Type B pancreatic cell (in vitro differentiated cells): ENCODE measurements at places on chromosomes 11 and 22. TPM values are rescaled to one million over a fixed set of nuclear protein-coding genes. Genes with fewer than 3 reads are reported as not detected.

DNA sequence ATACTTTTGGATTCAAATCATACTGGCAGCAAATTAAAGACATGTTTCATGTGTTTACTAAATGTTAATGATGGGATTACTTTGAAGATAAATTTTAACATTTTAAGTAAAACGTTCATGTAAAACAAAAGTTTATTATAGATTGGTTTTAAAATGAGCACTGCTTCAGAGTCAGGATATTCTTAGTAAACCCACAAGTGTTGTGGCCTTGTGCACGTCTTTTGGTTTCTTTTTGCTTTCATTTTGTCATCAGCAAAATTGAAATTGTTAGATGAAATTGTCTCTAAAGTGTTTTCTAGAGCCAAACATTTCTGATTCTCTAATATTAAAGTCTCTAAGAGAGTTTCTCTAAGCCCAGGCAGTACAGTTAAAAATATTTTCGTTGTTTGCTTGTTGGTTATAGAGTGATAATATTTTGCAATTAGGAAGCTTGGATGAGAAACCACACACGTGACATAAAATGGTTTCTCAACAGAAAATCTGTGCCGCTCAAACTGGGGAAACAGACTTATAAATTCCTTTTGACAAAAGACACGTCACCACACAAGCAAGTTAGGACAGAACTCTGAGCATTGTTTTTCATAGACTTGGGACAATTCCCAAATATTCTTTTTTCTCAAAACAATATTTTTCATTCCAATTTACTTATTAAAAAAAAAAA, 164.4 kb downstream of the TEAD1 start:
- no peaks in the 10 kb centered on the region for H3K27me3 ChIP-seq
- peaks cover 17% of the 10 kb centered on the region for H3K36me3 ChIP-seq
- peaks cover 61% of the 10 kb centered on the region for H3K4me1 ChIP-seq
- H3K27ac ChIP-seq, result no peak overlapping the region
- no peak for DNase-seq

DNA sequence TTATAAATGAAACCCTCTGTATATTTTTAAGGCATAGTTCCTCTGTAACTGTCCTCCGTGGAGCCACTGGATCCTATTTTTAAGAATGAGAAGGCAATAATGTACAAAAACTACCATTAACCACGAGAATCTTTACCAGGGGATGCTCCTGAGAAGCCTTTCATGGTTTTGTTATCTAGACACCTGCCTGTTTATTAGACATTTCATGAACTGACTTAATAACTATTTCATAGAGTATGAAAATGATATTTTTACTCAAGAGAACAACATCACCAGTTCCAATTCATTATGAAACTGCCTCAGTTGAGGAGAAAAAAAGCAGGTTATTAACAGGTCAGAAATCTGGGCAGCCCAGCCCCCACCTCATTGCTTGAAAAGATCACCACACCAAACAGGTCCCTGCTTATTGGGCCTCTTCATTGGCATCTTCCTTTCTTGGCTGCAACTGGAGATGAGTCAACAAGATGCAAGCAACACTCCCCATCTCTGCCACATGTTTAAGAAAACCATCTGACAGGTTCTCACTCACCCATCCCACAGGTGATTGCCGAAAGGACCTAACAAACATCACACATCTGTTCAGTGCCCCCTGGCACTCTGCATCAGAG, 27.8 kb downstream of the ETS1 start:
- no peaks in the 10 kb centered on the region for H3K4me1 ChIP-seq
- H3K4me3 ChIP-seq, result no peak overlapping the region
- peaks cover 5% of the 10 kb centered on the region for H3K36me3 ChIP-seq
- DNase-seq, result no peak
- H3K27me3 ChIP-seq, result peaks cover 11% of the 10 kb centered on the region

The RFPL1 gene
- total RNA-seq, result not detected in 2 replicates

The ACTN3 gene
- total RNA-seq, result 0.57 and 2.6 TPM in 2 replicates

GRCh38 chr11:79054636-79055035, 386.2 kb downstream of the TENM4 start:
- DNase-seq, result no peak
- H3K27me3 ChIP-seq, result no peaks in the 10 kb centered on the region
- no peak overlapping the region for H3K4me3 ChIP-seq

GRCh38 chr11:110955776-110956175, 243.5 kb upstream of the ARHGAP20 start:
- H3K27ac ChIP-seq, result no peak overlapping the region
- no peaks in the 10 kb centered on the region for H3K27me3 ChIP-seq
- H3K4me1 ChIP-seq, result peaks cover 32% of the 10 kb centered on the region

DNA sequence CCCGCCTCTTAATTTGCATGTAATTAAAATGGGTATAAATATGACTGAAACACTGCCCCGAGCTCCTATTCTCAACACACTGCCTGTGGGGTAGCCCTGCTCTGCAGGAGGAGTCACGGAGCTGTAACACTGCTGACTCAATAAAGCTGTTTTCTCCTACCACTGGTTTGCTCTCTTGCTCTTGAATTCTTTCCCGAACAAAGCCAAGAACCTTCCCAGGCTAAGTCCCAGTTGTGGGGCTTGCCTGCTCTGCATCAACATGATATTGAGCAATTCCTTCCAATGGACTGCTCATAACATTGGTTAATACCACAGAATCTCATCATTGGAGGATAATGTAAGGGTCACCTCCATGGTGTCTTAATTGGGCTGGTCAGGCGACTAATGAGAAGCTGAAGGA, 114.4 kb downstream of the FBXO7 start:
- H3K4me3 ChIP-seq, result no peak overlapping the region
- peaks cover 3% of the 10 kb centered on the region for H3K36me3 ChIP-seq
- no peak for DNase-seq
- H3K4me1 ChIP-seq, result peaks cover 8% of the 10 kb centered on the region

- H3K4me1 ChIP-seq, result peaks cover 4% of the 10 kb centered on the region
- H3K27me3 ChIP-seq, result peaks cover 16% of the 10 kb centered on the region
- H3K27ac ChIP-seq, result no peak overlapping the region
- H3K4me3 ChIP-seq, result no peak overlapping the region
- no peaks in the 10 kb centered on the region for H3K36me3 ChIP-seq
Measured at GRCh38 chr22:37275622-37276021, 6.7 kb upstream of the CYTH4 start.

- no peaks in the 10 kb centered on the region for H3K4me1 ChIP-seq
- H3K36me3 ChIP-seq, result no peaks in the 10 kb centered on the region
Measured at GRCh38 chr11:133618544-133618943, 86.2 kb upstream of the OPCML start.

- no peak for DNase-seq
- no peaks in the 10 kb centered on the region for H3K4me1 ChIP-seq
- no peaks in the 10 kb centered on the region for H3K27me3 ChIP-seq
- H3K27ac ChIP-seq, result no peak overlapping the region
Measured at GRCh38 chr11:1952806-1953482, 5.8 kb downstream of the MRPL23 start.

The BATF2 gene
- total RNA-seq, result 1.0 TPM in 2 replicates

The DDX6 gene
- 146 and 183 TPM in 2 replicates for total RNA-seq

GRCh38 chr11:63534076-63534475, 2.5 kb upstream of the PLAAT4 start:
- peak overlapping the region; percentile 43 for H3K4me3 ChIP-seq
- no peaks in the 10 kb centered on the region for H3K36me3 ChIP-seq
- peak overlapping the region; percentile 84 for H3K27ac ChIP-seq
- H3K4me1 ChIP-seq, result peaks cover 45% of the 10 kb centered on the region

DNA sequence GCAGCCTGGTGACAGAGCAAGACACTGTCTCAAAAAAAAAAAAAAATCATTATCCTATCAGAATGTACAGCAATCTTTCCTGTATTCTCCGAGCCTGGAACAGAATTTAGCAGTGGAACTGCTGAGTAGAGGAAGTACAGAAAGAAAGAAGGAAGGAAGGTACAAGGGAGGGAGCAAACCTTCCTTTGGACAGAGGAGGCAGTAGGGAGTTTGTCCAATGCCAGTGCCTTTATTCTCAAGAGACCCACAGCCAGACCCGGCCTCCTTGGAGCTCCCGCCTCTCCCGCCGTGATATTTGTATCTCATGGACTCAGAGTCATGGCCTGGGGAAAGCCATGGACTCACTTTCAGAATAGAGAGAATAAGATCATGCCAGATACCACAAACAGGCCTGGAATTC, 37.7 kb upstream of the LRRC55 start:
- peak overlapping the region; percentile 3 for H3K27ac ChIP-seq
- peaks cover 3% of the 10 kb centered on the region for H3K27me3 ChIP-seq
- H3K36me3 ChIP-seq, result no peaks in the 10 kb centered on the region
- H3K4me1 ChIP-seq, result no peaks in the 10 kb centered on the region

The SAA4 gene
- not detected in 2 replicates for total RNA-seq

The ZPR1 gene
- 41.2 and 57.0 TPM in 2 replicates for total RNA-seq

GRCh38 chr11:107722662-107723061, 10.8 kb upstream of the SLN start:
- no peaks in the 10 kb centered on the region for H3K36me3 ChIP-seq
- no peak overlapping the region for H3K27ac ChIP-seq
- no peaks in the 10 kb centered on the region for H3K4me1 ChIP-seq
- H3K27me3 ChIP-seq, result peaks cover 25% of the 10 kb centered on the region
- H3K4me3 ChIP-seq, result no peak overlapping the region

DNA sequence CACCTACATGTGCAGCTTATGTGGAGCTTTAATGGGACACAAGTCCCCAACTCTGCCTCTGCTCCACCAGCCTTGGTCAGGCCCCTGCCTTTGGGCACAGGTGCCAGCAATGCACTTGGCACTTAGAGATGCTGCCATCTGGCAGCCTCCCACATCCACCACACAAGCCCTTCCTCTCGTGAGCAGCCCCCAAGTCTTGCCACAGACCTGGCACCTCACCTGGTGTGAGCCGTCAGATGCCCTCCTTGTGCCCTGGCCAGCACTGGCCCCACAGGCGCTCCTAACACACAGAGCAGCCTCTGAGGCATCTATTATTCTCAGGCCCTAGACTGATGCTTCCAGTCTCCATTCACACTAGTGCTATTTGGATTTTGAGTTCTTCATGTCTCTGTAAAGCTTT, 24.5 kb upstream of the SERPIND1 start:
- no peaks in the 10 kb centered on the region for H3K27me3 ChIP-seq
- no peaks in the 10 kb centered on the region for H3K4me1 ChIP-seq
- H3K36me3 ChIP-seq, result peaks cover 4% of the 10 kb centered on the region
- H3K4me3 ChIP-seq, result no peak overlapping the region
- DNase-seq, result no peak

DNA sequence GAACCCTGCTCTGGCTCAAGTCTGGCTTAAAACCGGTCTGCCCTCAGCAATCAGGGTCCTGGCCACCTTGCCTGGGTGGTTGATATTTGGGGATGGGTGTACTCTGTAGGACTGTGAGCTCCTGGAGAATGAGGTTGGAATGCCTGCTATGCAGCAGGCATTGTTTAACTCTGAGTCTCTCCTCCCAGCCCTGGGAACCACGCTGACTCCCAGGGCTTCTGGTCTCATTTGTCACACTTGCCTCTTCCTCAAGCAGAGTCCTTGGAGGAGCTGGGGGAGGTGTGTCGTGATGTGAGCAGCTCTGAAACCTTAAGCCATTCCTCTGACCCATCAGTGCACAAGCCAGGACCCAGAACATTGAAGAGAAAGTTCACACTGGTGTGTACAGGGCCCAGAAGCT, 340.1 kb downstream of the MN1 start:
- no peak for DNase-seq
- peak overlapping the region; percentile 80 for H3K27ac ChIP-seq
- H3K4me1 ChIP-seq, result peaks cover 29% of the 10 kb centered on the region
- H3K36me3 ChIP-seq, result peaks cover 3% of the 10 kb centered on the region
- H3K4me3 ChIP-seq, result peak overlapping the region; percentile 15
- peaks cover 28% of the 10 kb centered on the region for H3K27me3 ChIP-seq

GRCh38 chr22:43501878-43502277, 90.1 kb downstream of the MPPED1 start:
- no peaks in the 10 kb centered on the region for H3K36me3 ChIP-seq
- no peak for DNase-seq
- H3K27me3 ChIP-seq, result no peaks in the 10 kb centered on the region
- H3K4me1 ChIP-seq, result no peaks in the 10 kb centered on the region

DNA sequence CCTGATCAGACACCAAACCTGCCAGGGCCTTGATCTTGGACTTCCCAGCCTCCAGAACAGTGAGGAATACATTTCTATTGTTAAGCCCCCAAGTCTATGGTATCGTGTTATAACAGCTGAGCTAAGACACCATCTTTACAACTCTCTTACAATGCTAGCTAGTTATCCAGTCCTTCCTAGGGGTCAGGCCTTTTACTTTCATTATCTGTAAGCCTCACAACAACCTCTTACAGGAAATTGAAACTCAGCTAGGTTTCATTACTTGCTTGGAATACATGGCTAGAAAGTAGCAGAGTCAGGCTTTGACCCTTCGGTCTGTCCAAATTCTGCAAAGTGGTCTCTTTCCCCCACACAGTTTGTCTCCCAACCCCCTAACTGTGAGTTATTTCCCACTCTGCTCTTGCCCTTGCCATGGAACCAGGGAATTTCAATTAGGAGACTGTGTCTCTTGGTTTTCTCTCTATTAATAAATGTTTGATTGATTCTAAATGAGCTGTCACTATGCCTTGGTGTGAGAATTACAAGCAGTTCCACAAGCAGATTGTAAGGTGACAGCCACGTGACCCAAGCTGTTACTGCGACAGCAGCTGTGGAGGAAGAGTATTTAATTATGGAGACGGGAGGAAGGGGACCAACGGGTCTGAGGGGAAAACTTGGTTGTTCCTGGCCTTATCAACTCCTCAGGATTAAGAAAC, 38.4 kb upstream of the CLMP start:
- H3K36me3 ChIP-seq, result no peaks in the 10 kb centered on the region
- H3K27ac ChIP-seq, result peak overlapping the region; percentile 59
- peaks cover 25% of the 10 kb centered on the region for H3K4me1 ChIP-seq
- H3K27me3 ChIP-seq, result peaks cover 5% of the 10 kb centered on the region
- no peak overlapping the region for H3K4me3 ChIP-seq
- DNase-seq, result no peak

GRCh38 chr11:60954421-60954820, 2.4 kb upstream of the SLC15A3 start:
- H3K27me3 ChIP-seq, result peaks cover 33% of the 10 kb centered on the region
- H3K36me3 ChIP-seq, result peaks cover 4% of the 10 kb centered on the region
- H3K4me3 ChIP-seq, result no peak overlapping the region
- H3K4me1 ChIP-seq, result peaks cover 10% of the 10 kb centered on the region
- no peak for DNase-seq

DNA sequence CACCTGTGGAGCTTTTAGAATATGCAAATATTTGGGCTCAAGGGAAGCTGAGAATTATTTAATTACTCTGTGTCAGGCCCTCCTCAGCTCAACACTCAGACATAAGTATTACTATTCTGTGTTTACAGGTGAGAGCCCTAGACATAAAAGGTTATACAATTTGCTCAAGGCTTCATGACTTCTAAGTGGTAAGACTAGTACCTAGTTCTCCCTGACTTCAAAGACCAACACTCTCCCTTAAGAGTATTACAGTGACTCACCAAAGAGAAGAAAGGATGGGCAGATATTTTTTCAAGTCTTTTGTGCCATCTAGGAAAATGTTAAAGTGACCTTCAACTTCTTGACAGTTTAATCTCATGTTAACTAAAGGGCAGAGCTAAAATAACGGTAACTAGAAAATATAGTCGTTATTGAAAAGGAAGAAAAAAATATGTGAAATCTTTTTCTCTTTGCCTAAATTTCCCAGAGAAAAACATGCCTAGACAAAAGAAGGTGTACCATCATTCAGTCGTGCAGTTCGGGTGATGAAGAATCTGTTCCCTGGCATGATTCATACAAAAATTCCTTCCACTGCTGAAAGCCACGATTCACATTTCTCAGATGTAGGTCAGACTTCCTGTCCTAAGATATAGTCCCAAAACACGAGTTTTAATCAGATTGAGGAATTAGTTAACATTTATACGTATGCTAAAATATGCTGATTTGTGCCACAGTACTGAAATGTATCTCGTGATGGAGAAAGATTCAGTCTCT, 849.1 kb upstream of the API5 start:
- no peak overlapping the region for H3K4me3 ChIP-seq
- H3K4me1 ChIP-seq, result no peaks in the 10 kb centered on the region
- no peaks in the 10 kb centered on the region for H3K27me3 ChIP-seq
- no peak overlapping the region for H3K27ac ChIP-seq
- DNase-seq, result no peak

The EPS8L2 gene
- 218 and 497 TPM in 2 replicates for total RNA-seq

The NECTIN1 gene
- total RNA-seq, result 62.9 and 128 TPM in 2 replicates
